H9 (cell line): ENCODE measurements at places on chromosomes 2 and 18. TPM values are rescaled to one million over a fixed set of nuclear protein-coding genes. Genes with fewer than 3 reads are reported as not detected.

GRCh38 chr2:241258505-241259280, 56.8 kb downstream of the HDLBP start:
- H3K36me3 ChIP-seq, result peaks cover 90% of the 10 kb centered on the region
- H3K27me3 ChIP-seq, result no peaks in the 10 kb centered on the region
- no peaks in the 10 kb centered on the region for H3K4me1 ChIP-seq
- H3K4me3 ChIP-seq, result no peak overlapping the region

DNA sequence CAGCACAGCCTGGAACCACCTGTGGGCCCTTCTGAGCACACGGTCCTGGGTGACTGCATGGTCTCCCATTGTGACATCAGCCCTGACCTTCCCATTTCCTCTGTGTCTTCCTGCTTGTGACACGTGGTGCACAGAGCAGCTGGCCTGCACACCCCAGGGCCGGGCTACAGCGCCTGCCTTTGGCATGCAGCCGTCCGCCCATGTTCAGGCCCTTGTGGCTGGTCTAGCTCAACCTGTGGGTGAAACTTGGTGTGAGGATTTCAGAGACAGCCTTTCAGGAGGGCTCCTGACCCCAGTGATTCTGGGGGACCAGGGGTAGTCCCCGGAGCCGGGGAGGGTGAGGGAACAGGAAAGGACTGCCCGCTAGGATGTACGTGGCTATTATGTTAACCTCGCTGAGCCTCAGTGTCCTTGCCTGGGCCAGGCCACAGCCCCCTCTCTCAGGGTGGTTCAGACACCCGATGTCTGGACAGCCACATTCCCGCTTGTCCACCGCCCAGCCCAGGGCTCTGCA, 284.8 kb upstream of the HS6ST1 start:
- H3K4me3 ChIP-seq, result no peak overlapping the region
- no peaks in the 10 kb centered on the region for H3K36me3 ChIP-seq
- H3K27ac ChIP-seq, result no peak overlapping the region
- no peaks in the 10 kb centered on the region for H3K4me1 ChIP-seq
- no peaks in the 10 kb centered on the region for H3K27me3 ChIP-seq
- peak; percentile 9 for DNase-seq

- no peak overlapping the region for H3K27ac ChIP-seq
- DNase-seq, result no peak
- H3K36me3 ChIP-seq, result no peaks in the 10 kb centered on the region
- H3K4me3 ChIP-seq, result no peak overlapping the region
- H3K27me3 ChIP-seq, result no peaks in the 10 kb centered on the region
These were observed 174.8 kb downstream of the EN1 start for GRCh38 chr2:118672571-118673158.

DNA sequence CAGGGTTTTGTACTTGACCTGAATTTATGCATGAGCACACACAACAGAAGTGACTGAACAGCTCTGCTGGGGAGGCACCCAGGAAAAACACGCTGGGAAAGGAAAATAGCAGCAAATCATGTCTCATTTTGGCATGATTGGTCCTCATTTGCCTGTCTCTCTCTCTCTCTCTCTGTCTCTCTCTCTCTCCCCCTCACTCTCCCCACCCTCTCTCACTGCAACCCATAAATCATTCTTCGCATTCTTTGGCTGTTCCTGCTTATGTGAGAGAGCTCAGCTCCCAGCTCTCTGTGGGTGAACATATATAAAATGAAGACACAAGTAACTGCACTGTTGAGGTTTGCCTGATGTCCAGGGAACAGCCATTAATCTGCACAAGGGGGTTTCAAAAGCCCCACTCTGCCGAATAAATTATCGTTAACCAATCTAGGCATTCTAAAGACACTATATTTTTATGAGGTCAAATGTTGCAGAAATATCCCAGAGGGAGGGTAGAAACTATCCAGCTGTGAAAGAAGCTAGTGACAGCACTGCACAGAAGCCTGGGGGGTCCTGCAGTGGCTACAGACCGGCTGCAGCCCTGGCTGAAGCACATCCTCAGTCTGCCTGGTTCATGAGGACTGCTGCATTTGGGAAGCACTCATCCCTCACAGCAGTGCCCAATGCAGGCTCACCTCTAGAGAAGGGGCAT, 260.3 kb downstream of the AFF3 start:
- H3K4me3 ChIP-seq, result no peak overlapping the region
- no peak overlapping the region for H3K27ac ChIP-seq
- H3K4me1 ChIP-seq, result no peaks in the 10 kb centered on the region

DNA sequence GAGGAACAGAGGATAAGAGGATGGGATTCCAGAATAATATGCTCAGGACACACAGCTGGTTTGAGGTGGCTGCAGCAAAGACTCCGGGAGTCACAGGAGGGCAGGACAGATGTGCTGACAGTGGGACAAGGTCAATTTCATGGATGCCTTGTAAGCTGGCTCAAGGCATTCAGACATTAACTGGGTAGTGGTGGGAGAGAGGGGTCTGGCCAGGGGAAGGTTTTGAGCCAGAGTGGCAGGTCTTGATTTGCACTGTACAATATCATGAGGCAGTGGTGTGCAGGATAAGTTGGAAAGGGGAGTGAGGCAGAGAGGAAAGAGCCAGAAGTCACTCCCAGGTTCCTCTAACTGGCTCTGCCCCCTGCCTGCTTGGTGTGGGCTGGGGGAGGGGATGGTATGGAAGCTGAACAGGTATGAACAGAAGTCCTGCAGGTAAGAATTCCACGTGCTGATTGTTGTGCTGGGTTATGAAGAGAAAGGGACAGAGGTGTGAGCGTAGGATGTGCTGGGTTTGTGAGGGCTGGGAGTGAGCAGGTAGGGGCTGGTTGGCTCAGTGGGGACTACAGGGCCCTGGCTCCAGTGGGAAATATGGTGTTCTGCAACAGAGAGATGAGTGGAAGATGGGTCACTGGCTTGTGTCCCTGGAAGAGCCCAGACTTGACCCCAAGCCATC, 141.7 kb upstream of the COPS8 start:
- H3K4me3 ChIP-seq, result no peak overlapping the region
- no peak for DNase-seq
- no peaks in the 10 kb centered on the region for H3K4me1 ChIP-seq
- no peaks in the 10 kb centered on the region for H3K27me3 ChIP-seq

GRCh38 chr2:112629224-112629623, 16.5 kb upstream of the SLC20A1 start:
- no peaks in the 10 kb centered on the region for H3K27me3 ChIP-seq
- DNase-seq, result no peak
- H3K4me1 ChIP-seq, result peaks cover 6% of the 10 kb centered on the region
- no peaks in the 10 kb centered on the region for H3K36me3 ChIP-seq

DNA sequence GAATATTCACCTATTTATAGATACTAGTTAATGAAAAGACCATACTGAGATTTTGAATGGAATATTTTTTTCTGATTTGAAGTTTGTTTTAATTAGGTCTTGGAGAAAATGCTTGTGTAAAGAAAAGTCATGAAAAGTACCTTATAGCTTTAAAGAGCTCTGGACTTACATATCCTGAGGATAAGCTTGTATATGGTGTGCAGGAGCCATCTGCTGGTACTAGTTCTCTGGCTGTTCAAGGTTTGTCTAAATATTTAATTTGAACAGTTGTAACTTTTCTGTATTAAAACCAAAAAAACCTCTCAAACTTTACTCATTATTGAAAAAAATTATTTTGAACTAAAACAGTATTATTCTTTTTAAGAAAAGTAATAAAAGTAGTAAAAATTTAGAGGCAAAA, 50.1 kb downstream of the UBR3 start:
- H3K4me3 ChIP-seq, result no peak overlapping the region
- DNase-seq, result no peak
- no peaks in the 10 kb centered on the region for H3K27me3 ChIP-seq
- H3K27ac ChIP-seq, result no peak overlapping the region
- no peaks in the 10 kb centered on the region for H3K4me1 ChIP-seq

DNA sequence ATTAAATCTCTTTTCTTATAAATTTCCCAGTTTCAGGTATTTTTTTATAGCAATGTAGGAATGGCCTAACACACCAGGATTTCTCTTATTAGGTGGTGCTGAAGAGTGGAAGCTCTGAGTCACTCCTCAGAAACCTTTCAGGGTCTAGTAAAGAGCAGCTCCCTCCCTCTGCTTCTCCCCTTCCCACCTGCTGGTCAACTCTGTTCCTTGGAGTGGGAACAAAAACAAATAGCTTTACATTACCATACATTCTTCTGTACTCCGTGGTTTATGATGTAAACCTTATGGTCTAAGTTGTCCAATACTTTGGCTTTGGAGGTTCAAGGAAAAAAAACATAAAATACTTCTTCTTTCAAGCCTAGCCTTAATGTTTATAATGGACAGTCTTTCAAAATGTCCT, 2.7 kb upstream of the IL1R1 start:
- no peaks in the 10 kb centered on the region for H3K4me1 ChIP-seq
- peaks cover 6% of the 10 kb centered on the region; the same call in 1 of the 2 replicates for H3K27me3 ChIP-seq
- H3K27ac ChIP-seq, result no peak overlapping the region
- H3K36me3 ChIP-seq, result no peaks in the 10 kb centered on the region
- DNase-seq, result no peak

DNA sequence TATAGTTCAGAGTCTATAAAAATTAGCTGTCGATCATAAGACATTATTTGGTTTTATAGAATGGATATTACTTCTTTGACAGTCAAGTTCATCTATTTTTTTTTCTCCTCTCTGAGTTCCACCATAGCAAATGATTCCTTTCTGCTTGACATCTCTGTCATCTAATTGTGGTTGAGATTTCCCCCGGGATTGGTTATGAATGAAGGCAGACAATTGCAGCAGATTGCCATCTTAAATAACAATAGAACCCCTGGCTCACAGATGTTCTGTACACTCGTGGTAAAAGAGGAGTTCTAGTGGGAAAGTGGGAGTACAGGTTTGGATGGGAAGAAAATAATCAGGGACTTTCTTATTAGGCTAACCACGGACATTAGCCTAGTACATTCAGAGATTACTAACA, 292.1 kb upstream of the NRXN1 start:
- no peaks in the 10 kb centered on the region for H3K27me3 ChIP-seq
- no peak for DNase-seq
- no peak overlapping the region for H3K27ac ChIP-seq
- peaks cover 5% of the 10 kb centered on the region; the same call in 1 of the 2 replicates for H3K36me3 ChIP-seq

- no peak for DNase-seq
- H3K4me1 ChIP-seq, result no peaks in the 10 kb centered on the region; the same call in 1 of the 2 replicates
- no peak overlapping the region for H3K4me3 ChIP-seq
- H3K27me3 ChIP-seq, result no peaks in the 10 kb centered on the region
- no peaks in the 10 kb centered on the region for H3K36me3 ChIP-seq
These were observed 69.0 kb downstream of the KLHL29 start for GRCh38 chr2:23453836-23454460.

DNA sequence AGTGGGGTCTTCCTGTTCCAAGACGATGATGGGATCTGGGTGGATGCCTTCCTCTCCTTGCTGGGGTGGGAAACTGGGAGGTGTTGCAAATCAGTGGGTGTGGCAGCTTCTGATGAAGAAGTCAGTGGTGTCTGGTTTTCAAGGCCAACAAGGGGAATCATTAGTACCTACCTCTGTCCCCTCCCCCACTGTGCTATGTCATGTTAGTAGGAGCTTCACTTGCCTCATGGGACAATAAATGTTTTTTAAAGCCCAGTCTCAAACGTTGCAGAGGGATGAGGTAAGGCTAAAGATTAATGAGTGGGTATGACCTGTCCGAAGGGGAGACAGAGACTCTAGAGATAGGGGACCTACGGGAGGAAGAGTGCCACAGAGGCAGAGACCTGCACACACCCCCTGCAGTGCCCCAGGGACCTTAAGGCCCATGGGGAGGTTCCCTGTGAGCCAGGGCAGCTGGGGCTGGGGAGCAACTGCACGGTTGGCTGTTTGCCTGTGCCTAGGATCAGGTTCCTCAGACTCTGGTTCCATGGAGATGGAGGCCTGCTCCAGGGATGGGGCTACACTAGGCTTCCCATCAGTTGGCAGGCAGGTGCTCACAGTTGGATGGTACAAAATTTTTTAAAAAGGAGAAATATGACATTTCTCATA, 37.8 kb upstream of the SLC1A4 start:
- no peak for DNase-seq
- H3K27me3 ChIP-seq, result no peaks in the 10 kb centered on the region
- H3K4me1 ChIP-seq, result no peaks in the 10 kb centered on the region; the same call in 1 of the 2 replicates
- no peak overlapping the region for H3K4me3 ChIP-seq
- no peak overlapping the region for H3K27ac ChIP-seq
- H3K36me3 ChIP-seq, result peaks cover 4% of the 10 kb centered on the region; the same call in 1 of the 2 replicates

DNA sequence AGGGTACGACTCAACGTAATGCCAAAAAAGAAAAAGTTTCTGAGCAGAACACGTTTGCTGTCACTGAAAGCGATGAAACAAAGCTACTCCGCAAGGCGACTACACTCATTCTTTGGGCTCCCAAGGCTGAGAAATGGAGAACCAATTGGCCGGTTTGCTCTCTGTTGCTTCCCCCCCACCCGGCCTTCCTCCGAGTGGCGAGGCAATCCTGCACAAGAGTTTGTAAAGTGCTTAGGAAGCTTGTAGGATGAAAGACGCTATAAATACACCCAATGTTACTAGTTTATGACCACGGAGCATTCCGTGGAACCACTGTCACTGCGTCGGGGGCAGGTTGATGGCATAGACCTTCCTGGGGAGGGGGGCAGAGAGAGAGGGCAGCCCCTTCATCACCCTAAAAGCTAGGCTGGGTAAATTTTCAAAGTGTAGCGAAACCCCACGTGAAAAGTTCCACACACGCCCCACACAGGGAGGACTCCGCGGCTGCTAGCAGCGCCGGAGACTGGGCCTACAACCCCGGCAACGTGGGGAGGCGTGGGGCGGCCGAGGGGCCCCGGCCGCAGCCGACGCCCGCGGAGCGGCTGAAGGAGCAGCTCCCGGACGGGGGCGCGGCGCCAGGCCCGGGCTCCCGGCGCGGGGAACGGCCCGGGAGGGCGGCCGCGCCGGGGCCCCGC, 915 bp downstream of the CUL3 start:
- no peak overlapping the region for H3K27ac ChIP-seq
- no peaks in the 10 kb centered on the region for H3K27me3 ChIP-seq
- peaks cover 4% of the 10 kb centered on the region; the same call in 1 of the 2 replicates for H3K4me1 ChIP-seq
- H3K36me3 ChIP-seq, result peaks cover 6% of the 10 kb centered on the region; the same call in 2 of the 3 replicates
- H3K4me3 ChIP-seq, result peak overlapping the region; percentile 99
- DNase-seq, result no peak

AKAIN1 gene
- not detected in 2 replicates for total RNA-seq

CHST9 gene
- 3.0 and 3.5 TPM in 2 replicates for total RNA-seq

ASAP2 gene
- total RNA-seq, result 11.0 and 12.6 TPM in 2 replicates

SERPINB10 gene
- total RNA-seq, result not detected in 2 replicates

RAB10 gene
- 124 and 130 TPM in 2 replicates for total RNA-seq

ANKRD62 gene
- total RNA-seq, result not detected in 2 replicates

CNGA3 gene
- total RNA-seq, result not detected in 2 replicates

SKOR2 gene
- total RNA-seq, result 0.18 and 0.24 TPM in 2 replicates
